Colonic mucosa (tissue), 4 donors: ENCODE measurements at places on chromosomes 3 and 15.
A peak's percentile ranks its signal among the peaks of the same experiment; 100 is the strongest.

GRCh38 chr3:118991775-118992174, 42.9 kb downstream of the IGSF11 start:
- no peak for DNase-seq

GRCh38 chr15:66875588-66876420, 173.8 kb downstream of the SMAD6 start:
- DNase-seq = peak; percentile 11

DNA sequence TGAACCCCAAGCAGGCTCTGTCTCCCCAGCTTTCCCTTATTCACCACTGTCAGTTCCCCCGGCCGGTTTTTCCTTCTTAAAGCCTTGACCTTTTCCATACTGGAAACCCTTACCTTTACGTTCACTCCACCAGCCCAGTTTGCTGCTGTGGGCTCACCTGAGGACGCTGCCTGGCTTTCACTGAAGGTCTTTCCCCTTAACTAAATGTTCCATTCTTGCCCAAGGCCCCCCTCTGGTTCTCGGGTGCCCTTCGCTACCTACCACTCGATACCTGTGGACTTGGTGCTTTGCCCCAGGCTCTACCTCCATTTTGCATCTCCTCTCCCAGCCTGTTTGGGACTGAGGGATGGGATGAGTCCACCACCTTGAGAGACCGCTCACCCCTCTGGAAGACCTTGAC, 851 bp downstream of the AP2M1 start:
- DNase-seq = peak; percentile 37

- no peak for DNase-seq
These were observed 55.8 kb downstream of the COL6A6 start for GRCh38 chr3:130572769-130573168.

- DNase-seq = no peak
These were observed 129.3 kb upstream of the CRBN start for GRCh38 chr3:3308809-3309208.

DNA sequence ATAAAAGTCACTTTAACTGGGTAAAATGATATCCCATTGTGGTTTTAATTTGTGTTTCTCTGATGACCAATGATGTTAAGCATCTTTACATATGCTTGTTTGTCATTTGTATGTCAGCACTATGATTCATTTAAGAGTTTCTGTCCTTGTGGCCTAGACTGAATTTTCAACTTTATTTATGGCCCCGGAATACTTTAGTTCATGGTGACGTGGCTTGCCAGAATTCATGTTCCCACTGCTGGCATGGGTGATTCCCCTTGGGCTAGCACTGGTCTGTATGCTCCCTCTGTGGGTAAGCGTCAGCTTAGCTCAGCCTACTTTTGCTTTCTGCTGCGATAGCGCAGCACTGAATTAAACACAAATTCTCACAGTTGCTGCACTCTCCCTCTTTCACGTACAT, 436.3 kb upstream of the SGO1 start:
- no peak for DNase-seq

- DNase-seq = no peak
These were observed 138.6 kb downstream of the TBL1XR1 start for GRCh38 chr3:177058648-177059047.

GRCh38 chr15:63107895-63108546, 13.6 kb upstream of the LACTB start:
- peak; percentile 62 for DNase-seq

GRCh38 chr3:57164657-57165573, at the start of gene IL17RD:
IL17RD (minus strand) TSS chr3:57165353; CDS start chr3:57165286, 67 bp downstream.
- DNase-seq = peak; percentile 81

DNA sequence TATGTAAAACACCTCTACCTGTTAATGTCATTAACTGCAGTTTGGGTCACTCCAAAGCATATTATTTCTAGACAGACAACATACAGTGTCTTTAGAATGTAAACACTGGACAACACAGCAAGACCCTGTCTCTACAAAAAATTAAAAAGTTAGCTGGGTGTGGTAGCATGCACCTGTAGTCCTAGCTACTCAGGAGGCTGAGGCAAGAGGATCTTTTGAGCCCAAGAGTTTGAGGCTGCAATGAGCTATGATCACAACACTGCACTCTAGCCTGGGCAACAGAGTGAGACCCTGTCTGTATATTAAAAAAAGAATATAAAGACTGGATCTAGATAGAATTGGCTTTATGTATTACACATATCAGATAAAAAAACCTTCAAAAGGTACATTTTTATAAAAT, 20.0 kb upstream of the SPESP1 start:
- DNase-seq = no peak

- DNase-seq = no peak
These were observed 105.6 kb downstream of the ANP32A start for GRCh38 chr15:68715111-68715510.

DNA sequence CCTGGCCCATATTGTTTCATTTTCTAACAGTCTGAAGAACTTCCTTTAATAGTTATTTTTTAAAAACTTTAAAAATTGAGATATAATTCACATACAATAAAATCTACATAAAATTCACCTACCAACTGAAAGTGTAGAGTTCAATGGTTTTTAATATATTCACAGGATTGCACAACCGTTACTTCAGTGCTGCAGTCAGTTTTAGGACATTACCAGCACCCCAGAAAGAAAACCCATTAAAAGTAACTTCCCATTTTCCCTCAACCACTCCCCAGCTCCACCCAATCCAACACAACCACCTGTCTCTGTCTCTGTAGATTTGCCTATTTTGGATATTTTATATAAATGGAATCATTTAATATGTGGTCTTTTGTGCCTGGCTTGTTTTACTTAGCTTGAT, 29.6 kb downstream of the MGA start:
- DNase-seq = no peak

DNA sequence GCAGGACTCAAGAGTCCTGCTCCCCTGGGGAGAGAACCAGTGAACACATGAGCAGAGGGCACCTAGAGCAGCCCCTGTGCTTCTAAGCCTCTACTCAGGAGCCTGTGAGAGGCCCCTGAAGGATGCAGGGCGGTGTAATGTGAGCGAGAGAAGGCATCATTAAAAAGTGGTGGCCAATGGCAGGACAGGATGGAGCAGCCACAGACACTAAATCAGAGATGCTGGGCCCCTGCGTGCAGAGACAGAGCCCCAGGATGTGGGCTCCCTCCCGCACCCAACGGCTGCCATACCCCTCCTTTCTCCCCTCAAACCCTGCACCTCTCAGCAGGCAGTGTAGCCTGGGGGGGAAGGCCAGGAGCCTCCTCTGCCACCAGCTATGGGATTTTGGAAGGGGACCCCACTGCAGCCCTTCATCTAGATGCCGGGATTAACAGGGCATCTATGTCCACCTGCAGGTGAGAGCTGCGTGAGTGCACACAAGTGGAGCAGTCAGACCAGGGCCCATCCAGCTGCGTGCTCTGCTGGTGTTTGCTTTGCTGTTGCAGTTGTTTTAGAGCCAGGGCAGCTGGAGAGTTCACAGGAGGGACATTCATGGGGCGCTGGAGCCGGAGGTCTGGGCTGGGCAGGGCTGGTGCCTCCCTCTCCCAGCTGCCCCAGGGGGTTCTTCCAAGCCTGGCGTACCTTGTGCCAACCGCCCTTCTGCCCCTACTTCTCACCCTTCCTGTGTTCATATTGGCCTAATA, 5.1 kb upstream of the IQSEC1 start:
- no peak for DNase-seq

DNA sequence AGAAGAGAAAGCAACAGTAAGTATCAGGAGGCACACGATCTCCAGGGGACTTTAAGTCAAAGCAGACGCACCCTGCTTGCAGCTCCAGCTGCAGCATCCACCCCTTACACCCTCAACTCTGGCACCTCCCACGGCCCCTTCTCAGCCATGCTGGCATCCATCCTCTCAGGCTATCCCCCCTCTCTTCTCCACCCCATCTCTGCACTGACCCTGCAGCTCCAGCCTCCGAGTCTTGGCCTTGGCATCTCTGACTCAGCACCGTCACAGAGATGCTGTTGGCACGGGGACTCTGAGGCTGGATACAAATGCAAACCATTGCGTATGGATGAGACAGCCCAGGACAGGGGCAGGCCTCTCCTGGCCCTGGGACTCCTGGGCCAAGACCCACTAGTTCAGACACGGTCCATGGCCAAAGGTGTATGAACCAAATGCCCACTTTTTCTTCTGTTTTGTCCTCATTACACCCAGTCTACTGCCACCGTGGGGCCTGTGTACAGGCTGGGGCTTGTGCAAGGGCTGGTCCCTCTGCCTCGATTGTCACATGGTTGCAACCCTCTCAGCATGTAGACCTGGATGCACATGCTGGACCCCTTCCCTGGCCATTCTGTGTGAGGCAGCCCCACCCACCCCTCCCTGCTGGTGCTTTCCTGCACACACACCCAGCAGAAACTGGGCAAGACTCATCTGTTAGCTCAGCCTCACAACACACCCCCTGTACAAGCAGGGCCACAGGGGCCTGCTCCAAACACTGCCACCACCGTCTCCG, 18.7 kb upstream of the ZXDC start:
- DNase-seq = no peak
